ENCODE measurements at places on chromosomes 5 and 9.

GRCh38 chr9:111316796-111317195 is 13.2 kb downstream of the OR2K2 start:
- peak; percentile 49 for DNase-seq

- DNase-seq: no peak
Measured at GRCh38 chr9:79263628-79264027, 308.1 kb upstream of the TLE4 start.

- DNase-seq: no peak
Measured at GRCh38 chr9:122949696-122950095, 8.9 kb downstream of the RABGAP1 start.

DNA sequence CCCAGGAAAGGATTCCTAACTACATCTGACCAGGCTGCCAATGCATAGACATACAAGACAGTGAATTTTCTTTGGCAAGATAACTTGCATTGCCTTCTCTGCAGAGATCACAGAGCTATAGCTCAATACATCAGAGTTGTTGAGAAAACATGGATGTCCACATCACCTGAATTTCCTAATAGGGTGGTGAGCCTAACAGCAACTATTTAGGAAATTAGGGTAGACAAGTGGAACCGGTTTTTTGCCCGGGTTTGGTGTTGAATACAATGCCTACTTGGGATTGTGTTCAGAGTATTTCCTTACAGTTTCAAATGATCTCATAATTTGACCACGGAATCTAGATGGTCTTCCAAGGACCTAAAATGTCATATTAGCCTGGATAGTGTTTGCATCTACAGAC is 262.7 kb downstream of the KIF4B start:
- DNase-seq: no peak

DNA sequence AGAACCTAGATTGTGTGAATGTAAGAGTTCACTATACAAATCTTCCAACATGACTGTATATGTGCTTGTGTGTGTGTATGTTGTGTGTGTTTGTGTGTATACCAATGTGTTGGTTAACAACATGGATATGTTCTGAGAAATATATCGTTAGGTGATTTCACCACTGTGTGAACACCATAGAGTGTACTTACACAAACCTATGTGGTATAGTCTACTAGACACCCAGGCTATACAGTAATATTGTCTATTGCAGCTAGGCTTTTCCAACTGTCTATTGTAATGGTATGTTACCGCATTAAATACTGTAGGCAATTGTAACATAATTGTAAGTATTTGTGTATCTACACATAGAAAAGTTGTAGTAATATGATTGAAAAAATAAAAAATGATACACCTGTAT is 959.2 kb upstream of the SEMA6A start:
- no peak for DNase-seq

Measured in AG09319 (cell line).